SIG-M5 (cell line): ENCODE measurements at places on chromosomes 2 and 18.

DNA sequence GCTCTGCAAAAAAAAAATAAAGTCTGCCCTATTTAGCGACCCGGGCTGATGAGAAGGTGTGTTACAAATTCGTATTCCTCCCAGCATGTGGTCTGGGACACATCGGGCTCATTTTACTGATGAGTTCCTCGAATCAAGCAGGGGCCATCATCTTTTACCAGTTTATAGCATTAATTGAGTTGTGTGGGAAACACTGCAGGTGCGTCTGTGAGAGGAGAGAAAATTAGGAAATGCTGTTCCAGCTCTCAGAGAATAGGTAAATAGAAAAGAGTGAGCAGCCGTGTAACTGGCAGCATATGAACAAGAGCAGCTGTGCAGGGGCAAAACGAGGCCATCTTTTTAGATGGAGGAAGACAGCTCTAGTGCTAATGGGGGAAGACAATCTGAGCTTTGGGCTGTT is 216.7 kb downstream of the SETBP1 start:
- DNase-seq: no peak

DNA sequence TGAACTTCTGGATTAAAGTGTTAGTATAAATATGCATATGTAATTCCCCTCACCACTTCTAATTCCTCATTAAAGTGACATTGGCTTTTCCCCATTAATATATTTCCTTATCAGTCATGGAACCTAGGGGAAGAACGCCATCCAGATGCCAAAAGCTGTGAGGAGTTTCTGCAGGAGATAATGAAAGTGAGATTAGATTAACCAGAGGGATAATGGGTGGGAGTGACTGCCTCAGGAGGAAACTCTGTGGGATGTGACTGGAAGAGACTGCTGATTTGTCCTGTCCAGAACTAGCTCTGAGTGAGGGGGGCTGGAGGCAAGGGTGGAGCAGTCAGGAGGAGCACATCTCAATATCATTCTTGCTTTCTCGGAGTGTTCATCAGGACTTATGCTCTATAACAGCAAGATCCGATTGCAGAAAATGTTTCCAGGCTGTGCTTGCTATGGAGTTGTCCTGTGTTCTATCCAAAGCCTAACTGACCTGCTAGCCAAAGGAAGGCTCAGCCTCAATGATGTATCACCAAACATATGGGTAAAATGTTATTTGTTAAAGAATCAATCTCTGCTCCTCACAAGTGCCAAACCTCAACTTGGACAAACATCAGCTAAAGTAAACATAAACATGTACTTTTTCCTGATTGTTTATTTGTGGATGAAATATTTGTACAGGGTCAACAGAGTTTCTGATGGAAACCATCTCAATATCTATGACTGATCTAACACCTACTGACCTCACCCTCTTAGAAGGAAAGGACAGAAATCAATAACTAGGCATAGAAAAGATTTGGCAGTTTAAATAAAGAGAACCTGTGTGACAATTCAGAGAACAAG is 118.5 kb downstream of the ASXL3 start:
- DNase-seq: no peak

DNA sequence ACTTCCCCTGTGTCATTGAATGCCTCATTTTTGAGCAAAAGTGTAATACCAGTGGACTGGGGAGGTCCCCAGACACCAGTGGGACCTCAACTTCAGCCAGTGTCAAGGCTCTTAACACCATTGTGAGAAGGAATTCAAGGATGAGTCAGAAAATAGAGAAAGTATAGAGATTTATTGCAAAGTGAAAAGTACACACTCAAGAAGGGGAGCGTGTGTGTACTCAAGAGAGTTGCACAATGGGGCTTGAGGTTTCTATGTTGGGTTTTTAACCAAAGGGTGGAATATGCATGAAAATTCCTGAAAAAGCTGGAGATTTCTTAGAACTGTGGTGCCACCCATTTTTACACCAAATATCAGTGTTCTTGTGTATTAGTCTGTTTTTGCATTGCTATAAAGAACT is 81.9 kb downstream of the ADCYAP1 start:
- no peak for DNase-seq

DNA sequence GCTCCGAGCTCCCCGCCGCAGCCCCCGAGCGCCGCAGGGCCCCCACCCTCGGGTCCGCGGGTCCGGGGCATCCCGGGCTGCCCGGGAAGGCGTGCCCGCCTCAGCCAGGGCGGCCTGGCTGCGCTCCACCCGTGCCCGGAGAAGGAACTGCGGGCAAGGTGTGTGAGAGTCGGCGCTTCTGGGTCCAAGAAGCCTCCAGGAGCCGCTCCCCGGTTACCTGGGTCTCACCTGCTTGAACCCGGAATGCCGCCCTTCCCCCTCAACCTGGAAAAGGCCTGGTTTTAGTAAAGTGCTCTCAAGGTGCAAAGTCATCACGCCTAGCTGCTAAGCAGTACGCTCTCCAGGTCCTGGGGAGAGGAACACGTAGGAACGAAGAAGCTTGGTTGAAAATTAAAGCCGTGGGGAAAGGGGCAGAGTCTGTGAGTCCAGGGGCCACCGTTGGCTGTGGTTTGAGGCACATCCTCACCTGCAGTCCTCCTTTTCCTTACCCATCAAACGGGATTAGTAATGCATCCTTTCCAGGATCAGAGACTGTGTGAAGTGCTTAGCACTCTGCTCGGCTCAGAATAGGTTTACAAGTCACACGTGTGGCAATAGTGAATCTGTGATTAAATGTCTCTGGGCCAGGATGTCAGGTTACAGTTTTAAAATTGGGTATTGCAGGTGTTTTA is 1.2 kb downstream of the ASAP2 start:
- DNase-seq: no peak

DNA sequence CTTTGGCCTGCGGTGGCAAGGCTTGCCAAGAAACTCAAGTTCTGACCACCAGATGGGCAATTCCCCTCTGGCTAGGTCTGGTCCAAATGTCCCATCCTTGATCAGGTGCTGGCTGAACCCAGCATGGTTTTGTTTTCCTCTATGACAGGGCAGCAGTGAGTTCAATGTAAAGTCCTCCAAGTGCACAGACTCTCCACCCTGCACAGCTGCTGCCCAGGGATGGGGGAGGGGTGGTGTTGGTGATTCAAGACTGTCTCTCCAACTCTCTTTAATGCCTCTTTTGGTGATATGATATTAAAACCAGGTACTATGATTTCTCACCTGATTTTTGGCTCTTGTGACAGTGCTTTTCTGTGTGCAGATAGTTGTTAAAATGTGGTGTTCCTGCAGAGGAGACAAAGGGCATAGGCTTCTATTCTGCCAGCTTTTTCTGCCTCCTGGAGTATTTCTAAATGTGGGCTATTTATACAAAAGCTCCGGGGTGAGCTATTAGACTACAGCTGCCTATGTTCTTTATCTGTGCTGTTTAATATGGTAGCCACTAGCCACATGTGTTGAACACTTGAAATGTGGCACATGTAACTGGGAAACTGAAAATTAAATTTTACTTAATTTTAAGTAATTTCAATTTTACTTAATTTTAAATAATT is 64.0 kb upstream of the STK39 start:
- no peak for DNase-seq

- no peak for DNase-seq
Observed at GRCh38 chr18:41618147-41618546, 336.9 kb upstream of the PIK3C3 start.

- DNase-seq: no peak
Observed at GRCh38 chr18:60649107-60649506, 276.5 kb upstream of the MC4R start.

DNA sequence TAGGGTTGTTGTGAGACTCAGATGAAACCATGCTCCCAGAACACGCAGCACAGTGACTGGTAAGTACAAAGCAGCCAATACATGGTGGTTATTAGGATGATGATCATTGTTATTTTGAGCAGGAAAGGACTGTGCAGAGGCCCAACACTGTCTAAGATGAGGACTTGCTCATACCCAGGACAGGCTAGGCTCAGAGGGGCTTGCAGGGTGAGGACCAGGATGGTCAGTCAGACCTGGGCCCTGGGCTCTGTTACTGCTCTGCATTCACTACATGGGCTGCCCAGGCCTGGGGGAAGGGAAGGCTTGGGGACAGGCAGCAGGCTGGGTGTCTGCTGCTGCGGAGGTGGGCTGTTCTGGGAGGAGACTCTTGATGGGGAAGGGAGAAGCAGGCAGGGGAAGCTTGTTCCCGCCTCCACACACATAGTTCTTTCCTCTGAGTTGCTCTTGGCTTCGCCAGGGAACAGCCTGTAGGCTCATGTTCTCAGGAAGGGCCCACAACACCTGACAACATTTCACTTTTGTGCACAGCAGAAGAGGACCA is 17.5 kb downstream of the CAPN13 start:
- no peak for DNase-seq

DNA sequence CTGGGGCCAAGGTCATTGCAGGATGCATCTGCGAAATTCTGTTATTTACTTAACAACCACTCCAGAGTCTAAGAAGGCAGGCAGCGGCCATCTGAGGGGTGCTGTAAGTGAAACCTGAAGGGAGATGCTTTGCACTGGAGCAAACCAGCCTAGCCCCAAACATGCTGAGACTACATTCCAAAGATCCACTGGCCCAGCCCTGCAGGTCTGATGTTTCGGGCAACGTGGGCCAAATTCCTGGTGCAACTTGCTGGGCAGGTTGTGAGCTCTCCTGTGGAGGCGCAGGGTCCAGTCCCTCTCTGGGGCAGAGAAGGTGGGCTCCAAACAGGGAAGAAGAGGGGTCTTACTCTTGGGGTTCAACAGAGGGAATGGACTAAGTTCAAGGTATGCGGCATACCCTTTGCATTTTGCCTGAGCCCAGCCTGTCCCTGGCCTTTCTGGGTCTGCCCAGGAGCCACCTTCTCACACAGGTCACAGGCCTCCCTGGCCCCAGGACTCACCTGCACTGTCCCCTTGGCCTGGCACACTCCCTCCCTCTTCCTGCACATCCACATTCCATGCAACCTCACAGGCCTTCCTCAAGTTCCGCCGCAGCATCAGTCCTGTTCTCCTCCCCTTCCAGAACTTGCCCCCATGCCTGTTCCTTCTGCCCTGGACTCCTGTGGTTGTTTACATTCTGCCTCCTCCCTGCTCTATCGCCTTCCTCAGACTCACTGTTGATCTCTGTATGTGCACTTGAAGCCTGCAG is 5.1 kb upstream of the MAL start:
- DNase-seq: no peak

GRCh38 chr18:8860845-8861642 is 155.7 kb downstream of the MTCL1 start:
- no peak for DNase-seq
